ENCODE measurements at places on chromosomes 16 and 17. TPM values are rescaled to one million over a fixed set of nuclear protein-coding genes. Genes with fewer than 3 reads are reported as not detected.
A peak's percentile ranks its signal among the peaks of the same experiment; 100 is the strongest.

Gene PRR29
- 3.2 TPM for total RNA-seq

- no peaks in the 10 kb centered on the region for H3K27me3 ChIP-seq
- DNase-seq = no peak
- no peaks in the 10 kb centered on the region for H3K36me3 ChIP-seq
- no peaks in the 10 kb centered on the region for H3K4me1 ChIP-seq
These were observed 64.4 kb downstream of the MAP2K6 start for GRCh38 chr17:69478916-69479315.

- H3K27me3 ChIP-seq = no peaks in the 10 kb centered on the region
- H3K27ac ChIP-seq = no peak overlapping the region
- H3K4me3 ChIP-seq = no peak overlapping the region
- H3K4me1 ChIP-seq = no peaks in the 10 kb centered on the region
- H3K36me3 ChIP-seq = no peaks in the 10 kb centered on the region
- DNase-seq = no peak
These were observed 17.3 kb downstream of the C17orf100 start for GRCh38 chr17:6668727-6669425.

Gene GPRC5C
- total RNA-seq = 183 TPM

GRCh38 chr17:45218895-45219661, 2.6 kb upstream of the FMNL1 start:
- H3K27ac ChIP-seq = no peak overlapping the region
- H3K27me3 ChIP-seq = no peaks in the 10 kb centered on the region
- no peaks in the 10 kb centered on the region for H3K4me1 ChIP-seq
- peak; percentile 87 for DNase-seq
- no peaks in the 10 kb centered on the region for H3K36me3 ChIP-seq

GRCh38 chr16:58679763-58680162, 4.8 kb downstream of the SLC38A7 start:
- H3K4me1 ChIP-seq = peaks cover 11% of the 10 kb centered on the region
- H3K27ac ChIP-seq = no peak overlapping the region
- H3K4me3 ChIP-seq = no peak overlapping the region
- no peak for DNase-seq
- H3K27me3 ChIP-seq = no peaks in the 10 kb centered on the region

GRCh38 chr17:63634816-63635215, 12.6 kb downstream of the MAP3K3 start:
- no peak overlapping the region for H3K4me3 ChIP-seq
- peaks cover 30% of the 10 kb centered on the region for H3K4me1 ChIP-seq
- H3K27me3 ChIP-seq = no peaks in the 10 kb centered on the region
- H3K36me3 ChIP-seq = peaks cover 6% of the 10 kb centered on the region
- H3K27ac ChIP-seq = peak overlapping the region; percentile 83

DNA sequence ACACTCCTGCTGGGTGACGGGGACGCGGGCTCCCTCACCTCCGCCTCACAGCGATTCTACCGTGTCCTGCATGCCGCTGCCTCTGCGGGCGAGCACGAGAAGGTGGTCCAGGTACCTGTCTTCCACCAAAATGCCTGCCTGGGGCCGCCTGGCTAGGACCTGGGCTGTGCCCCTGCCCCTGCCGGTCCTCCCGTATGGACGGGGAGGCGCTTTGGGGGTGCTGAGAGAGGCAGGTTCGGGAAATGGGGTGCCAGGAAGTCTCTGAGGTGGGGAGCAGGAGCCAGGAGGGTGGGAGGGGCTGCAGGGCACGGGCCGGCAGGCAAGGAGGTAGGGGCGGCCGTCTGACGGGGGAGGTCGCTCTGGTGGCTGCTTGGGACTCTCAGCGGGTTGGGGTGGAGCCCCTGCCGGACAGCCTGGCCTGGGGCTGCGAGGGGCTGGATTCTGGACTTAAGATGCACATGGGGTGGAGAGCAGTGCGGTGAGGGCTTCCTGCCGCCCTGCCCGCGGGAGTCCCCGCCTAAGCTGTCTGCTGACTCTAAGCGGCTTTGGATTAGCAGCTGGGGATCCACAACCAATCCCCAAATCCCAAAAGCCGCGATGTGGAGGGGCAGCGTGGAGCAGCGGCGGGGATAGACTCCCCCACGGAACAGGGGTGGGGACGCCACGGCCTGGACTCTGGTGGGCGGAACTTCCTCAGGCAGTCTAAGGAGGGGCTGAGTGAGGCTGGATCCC, 5.8 kb downstream of the CHTF18 start:
- no peak for DNase-seq
- no peaks in the 10 kb centered on the region for H3K27me3 ChIP-seq
- peaks cover under 1% of the 10 kb centered on the region for H3K4me1 ChIP-seq
- H3K36me3 ChIP-seq = no peaks in the 10 kb centered on the region

DNA sequence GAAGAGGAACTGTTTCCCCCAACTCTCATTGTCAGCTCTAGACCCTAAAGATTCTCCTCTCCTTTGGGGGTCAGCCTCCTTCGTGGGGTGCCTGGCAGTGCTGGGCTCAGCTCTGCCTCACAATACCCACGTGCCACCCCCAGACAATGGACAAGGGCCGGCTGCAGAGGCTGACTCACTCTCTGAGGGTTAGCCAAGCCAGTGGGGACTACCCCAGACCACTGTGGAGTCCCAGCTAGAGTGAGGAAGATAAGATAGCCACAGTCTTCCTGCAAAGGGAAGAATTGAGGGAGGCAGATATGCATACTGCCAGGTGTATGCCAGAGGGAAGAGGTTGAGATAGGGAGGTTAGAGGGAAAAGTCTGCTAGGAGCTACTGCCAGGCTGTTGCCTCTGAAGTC, 13.5 kb upstream of the MTMR4 start:
- H3K27me3 ChIP-seq = no peaks in the 10 kb centered on the region
- no peak for DNase-seq
- H3K36me3 ChIP-seq = no peaks in the 10 kb centered on the region
- H3K4me1 ChIP-seq = peaks cover 43% of the 10 kb centered on the region

GRCh38 chr16:3143598-3144320, 8.9 kb downstream of the ZNF213 start:
- DNase-seq = no peak
- H3K4me1 ChIP-seq = no peaks in the 10 kb centered on the region
- peaks cover 9% of the 10 kb centered on the region for H3K36me3 ChIP-seq
- H3K4me3 ChIP-seq = no peak overlapping the region
- H3K27me3 ChIP-seq = no peaks in the 10 kb centered on the region
- H3K27ac ChIP-seq = no peak overlapping the region

Gene TNRC6A
- total RNA-seq = 70.7 TPM

DNA sequence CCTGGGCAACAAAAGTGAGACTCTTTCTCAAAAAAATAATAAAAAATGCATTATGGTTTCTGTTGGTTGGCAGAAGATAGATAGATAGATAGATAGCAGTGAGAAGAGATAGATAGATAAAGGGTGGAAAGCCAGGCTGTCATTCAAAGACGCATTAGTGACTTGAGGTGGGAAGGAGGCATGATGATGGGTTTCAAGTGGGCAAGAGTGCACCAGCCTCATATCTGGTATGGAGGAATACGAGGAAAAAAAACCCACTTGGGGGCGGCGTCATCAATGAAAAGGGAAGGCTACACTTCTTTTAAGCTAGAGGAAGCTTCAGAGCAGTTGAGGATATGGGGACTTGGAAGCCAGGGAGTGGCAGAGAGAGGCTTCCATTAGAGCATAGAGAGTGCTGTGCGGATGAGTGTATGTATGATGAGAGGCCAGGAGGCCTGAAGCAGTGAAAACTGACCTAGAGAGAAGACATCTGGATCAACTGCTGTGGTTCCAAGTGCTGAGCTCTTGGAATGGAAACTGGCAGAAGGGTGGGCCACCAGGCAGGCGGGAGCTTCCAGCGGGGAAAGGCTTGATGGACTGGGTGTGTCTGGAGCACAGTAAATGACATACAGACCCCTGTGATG, 31.8 kb downstream of the CEP95 start:
- no peak overlapping the region for H3K4me3 ChIP-seq
- H3K27me3 ChIP-seq = no peaks in the 10 kb centered on the region
- DNase-seq = no peak
- peaks cover 40% of the 10 kb centered on the region for H3K36me3 ChIP-seq

DNA sequence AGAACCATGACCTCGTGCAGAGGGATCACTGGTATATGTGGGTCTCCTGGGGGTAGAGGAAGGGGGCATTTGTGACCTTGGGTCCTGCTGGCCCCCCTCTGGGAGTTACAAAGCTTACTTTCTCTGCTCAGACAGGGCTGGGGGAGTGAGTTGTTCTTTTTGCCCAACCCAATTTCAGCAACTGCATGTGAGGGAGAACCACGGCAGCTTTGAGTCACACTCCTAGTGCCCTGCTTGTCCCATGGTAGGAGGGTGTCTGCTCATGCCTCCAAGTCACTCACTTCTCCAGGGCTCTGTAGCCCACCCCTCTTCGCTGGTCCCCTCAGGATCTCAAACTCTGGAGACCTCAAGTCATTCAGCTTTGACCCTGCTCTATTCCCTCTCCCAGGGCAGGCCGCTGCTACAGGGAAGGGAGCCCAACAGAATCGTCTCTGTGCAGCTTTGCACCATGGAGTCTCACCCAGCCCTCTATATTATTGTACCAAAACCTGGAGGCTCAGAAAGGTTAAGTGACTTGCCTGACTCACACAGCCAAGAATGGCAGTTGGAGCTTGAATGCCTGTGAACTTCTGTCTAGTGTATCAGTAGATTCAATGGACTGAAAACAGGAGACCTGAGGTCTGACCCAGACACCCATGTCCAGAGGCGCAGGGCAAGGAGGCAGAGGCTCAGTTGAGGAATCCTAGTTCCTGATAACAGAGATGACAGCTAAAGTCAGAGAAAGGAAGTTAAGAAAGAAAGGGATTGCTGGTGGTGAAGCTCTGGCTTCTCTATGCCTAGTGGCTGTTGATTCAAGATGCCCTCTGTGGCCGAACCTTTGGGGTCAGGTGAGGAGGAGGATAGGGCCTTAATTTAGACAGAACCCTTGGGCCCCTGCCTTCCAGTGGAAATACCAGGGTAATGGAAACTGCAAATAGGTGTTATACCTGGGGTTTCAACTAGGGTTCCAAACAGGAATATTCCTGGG, 14.6 kb upstream of the ETV4 start:
- no peaks in the 10 kb centered on the region for H3K36me3 ChIP-seq
- H3K4me1 ChIP-seq = peaks cover 8% of the 10 kb centered on the region
- no peaks in the 10 kb centered on the region for H3K27me3 ChIP-seq
